Psoas muscle (tissue), 8 donors: ENCODE measurements at places on chromosomes 3 and 15. TPM values are rescaled to one million over a fixed set of nuclear protein-coding genes. Genes with fewer than 3 reads are reported as not detected.

DNA sequence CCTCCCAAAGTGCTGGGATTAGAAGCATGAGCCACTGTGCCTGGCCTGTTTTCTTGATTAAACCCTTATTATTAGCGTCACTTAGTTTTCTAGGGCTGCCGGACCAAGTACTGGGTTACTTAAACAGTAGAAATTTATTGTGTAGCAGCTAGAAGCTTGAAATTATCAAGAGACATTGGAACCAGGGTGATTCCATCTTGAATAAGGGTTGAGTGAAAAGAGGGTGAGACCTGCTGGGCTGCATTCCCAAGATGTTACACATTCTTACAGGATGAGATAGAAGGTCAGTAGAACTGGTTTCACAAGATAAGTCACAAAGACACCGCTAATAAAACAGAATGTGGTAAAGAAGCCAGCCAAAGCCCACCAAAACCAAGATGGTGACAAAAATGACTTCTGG lies 18.6 kb upstream of the FSTL1 start:
- DNase-seq: no peak

- no peak for DNase-seq
Observed at GRCh38 chr3:52279596-52279995, 1.1 kb upstream of the WDR82 start.

GRCh38 chr3:64398006-64398405 lies 172.7 kb upstream of the PRICKLE2 start:
- no peak for DNase-seq

DNA sequence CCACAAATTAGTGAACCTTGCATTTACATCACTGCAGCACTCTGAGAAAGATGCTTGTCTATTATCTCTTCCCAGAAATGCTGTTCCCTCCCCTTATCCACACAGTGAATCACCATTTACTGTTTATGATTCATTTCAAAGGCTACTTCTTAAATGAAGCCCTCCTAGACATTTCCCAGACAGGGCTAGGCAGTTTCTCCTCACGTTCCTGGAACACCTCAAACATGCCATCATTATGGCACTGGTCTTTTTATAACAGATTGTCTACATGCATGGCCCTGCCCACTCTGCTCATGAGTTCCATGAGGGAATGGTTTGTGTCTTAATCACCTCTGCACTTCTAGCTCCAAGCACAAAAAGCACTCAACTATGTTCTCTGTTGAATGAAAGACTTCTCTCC lies 32.2 kb upstream of the TM2D3 start:
- no peak for DNase-seq

HESX1 gene
- 0.46 TPM for total RNA-seq

GRCh38 chr3:58725326-58725853 lies 58.8 kb upstream of the FAM3D start:
- no peak for DNase-seq

GRIP2 gene
- 33.0 TPM for total RNA-seq
